ENCODE measurements at places on chromosomes 3 and 15.

GRCh38 chr3:13254028-13254951 lies 165.8 kb downstream of the NUP210 start:
- DNase-seq, result no peak

- DNase-seq, result no peak
Measured at GRCh38 chr3:56795097-56795828, 6.5 kb downstream of the ARHGEF3 start.

- no peak for DNase-seq
Measured at GRCh38 chr3:171230865-171231264, 204.3 kb upstream of the SLC2A2 start.

DNA sequence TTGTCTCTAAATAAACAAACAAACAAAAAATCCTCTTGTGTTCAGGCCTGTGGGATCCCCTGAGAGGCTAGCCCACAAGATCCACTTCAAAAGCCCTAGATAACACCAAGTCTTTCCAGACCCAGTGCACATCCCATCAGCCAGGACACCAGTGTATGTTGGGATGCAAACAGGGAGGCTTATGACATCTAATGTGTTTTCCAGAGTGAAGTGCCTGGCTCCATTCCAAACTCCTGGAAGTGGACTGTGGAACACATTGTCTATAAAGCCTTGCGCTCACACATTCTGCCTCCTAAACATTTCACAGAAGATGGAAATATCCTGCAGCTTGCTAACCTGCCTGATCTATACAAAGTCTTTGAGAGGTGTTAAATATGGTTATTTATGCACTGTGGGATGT lies 57.0 kb downstream of the MLH1 start:
- DNase-seq, result no peak

DNA sequence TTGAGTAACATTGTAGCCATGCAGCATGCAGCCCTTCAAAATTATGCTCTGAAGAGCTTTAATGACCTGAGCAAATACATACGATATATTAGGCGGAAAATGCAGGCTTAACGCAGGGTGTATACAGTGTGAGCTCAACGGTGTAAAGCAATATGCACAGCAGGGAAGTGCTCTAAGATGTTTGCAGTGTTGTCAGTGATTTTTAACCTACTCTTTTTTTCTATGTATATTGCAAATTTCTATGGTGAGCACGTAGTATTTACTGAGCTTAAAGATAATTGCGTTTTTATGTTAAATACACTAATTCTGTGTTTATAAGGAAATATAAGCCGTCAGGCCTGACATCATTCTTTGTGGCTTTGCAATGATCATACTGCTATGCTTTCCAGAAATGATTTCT lies 42.1 kb downstream of the DGKG start:
- no peak for DNase-seq

GRCh38 chr3:175612487-175613196 lies 753.5 kb downstream of the NAALADL2 start:
- DNase-seq, result no peak

- DNase-seq, result no peak
Measured at GRCh38 chr15:69421498-69421897, 7.3 kb downstream of the KIF23 start.

DNA sequence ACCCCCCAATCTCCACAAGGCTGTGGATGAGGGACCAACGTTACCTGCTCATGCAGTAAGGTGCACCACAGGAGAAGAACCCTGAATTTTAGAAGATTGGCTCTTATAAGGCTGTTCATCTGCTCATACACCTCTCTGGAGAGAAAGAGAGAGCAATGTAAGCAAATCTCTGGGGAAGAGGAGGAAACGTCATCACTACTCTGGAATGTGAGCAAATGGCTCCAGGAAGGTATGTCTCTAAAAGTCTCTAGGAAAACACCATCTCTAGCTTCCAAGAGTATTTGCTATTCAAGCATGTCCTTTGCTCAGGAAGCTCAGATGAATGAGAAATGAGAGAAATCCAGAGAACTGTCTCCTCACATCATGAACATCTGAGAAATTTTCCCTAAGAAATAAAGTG lies 235.4 kb downstream of the TBL1XR1 start:
- no peak for DNase-seq

- no peak for DNase-seq
Measured at GRCh38 chr15:66891776-66892175, 173.6 kb upstream of the SMAD3 start.

DNA sequence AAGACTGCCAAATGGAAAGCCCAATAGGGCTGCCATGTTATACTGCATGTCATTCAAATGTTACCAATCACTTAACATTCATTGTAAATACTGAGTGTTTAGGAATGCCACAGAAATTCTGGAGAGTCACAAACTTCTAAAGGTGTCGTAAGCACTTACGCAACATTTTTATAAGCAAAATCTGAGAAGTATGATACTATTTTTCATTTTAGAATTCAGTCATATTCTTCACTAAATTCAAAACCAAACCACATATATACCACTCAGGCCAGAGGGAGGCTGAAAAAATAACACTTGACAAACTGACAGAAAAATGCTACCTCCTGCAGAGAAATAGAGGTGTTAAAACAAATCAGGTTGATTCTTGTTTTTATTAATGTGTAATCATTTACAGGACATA lies 89.8 kb downstream of the THBS1 start:
- no peak for DNase-seq

- no peak for DNase-seq
Measured at GRCh38 chr15:65034719-65035118, 5.3 kb upstream of the MTFMT start.

GRCh38 chr3:179000144-179000543 lies 71.5 kb downstream of the ZMAT3 start:
- DNase-seq, result no peak

- no peak for DNase-seq
Measured at GRCh38 chr3:52147804-52148203, 6.4 kb downstream of the POC1A start.

GRCh38 chr3:122758877-122759560 lies 34.6 kb downstream of the HSPBAP1 start:
- no peak for DNase-seq

DNA sequence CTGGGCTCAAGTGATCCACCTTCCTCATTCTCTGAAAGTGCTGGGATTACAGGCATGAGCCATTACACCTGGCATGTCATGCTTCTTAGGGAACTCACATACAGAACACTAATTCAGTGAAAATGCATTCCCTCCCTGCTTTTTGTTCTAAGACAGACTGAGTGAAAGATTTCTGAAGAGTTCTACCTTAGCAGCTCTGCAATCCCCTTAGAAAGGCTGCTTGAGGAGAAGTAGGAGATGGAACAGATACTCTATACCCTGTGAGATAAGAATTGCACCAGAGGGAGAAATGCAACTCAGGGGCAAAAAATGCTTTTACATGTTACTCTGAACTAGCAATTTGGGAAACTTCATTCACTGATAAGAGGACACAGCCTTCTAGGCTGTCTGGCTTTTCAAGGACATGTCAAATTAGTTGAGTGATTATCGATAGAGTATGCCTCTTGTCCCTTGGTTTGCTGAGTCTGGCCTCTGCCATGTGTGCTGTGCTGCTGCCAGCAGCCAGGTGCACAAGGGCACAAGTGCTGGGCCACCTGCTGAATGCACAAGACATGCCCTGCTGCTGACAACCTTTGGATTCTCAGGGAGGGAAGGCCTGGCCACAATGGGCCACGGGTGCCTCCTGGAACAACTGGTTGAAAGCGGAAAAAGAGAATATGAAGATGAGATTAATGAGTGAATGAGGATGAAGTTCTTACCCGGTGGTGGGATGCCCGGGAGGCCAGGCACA lies 17.8 kb downstream of the UQCC5 start:
- no peak for DNase-seq

DNA sequence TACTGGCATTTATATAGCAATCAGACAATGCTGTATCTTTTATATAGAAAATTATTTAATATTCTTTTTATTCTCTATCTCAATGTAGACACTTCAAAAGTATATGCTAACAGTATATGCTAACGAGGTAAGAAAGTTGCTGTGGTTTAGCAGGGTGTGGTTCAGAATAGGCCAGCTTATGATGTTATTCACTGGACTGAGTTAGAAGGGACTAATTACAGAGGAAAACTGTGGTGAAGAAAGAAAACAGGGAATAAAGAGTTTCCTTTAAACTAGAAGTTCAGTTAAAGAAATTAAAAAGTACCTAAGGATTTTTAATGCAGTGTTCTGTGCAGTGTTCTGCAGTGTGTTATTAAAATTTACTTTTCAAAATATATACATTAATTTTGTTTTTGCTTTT lies 59.4 kb downstream of the MYO9A start:
- no peak for DNase-seq

- no peak for DNase-seq
Measured at GRCh38 chr3:129446926-129447325, 6.9 kb downstream of the IFT122 start.

- DNase-seq, result no peak
Measured at GRCh38 chr3:34669490-34669889, 871.1 kb downstream of the PDCD6IP start.

- no peak for DNase-seq
Measured at GRCh38 chr15:55613727-55614126, 25.6 kb upstream of the PYGO1 start.

GRCh38 chr15:93020976-93021772 lies 67.8 kb downstream of the RGMA start:
- DNase-seq, result no peak

DNA sequence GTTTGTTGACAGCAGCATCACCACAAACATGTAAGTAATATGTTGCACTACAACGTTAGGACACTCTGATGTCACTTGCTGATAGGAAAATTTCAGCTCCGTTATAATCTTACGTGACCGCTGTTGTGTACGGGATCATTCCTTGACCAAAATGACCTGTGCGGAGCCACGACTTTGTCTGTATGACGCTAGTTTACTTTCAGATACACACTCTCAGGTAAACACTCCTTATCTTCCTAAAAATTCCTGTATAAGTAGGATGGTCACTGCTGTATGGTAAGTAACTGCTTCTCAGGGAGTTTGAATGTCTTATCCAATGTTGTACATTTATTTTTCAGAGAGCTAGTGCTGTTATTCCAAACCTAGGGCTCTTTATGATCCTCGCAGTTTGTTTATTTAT lies 410.3 kb downstream of the NAALADL2 start:
- DNase-seq, result no peak

GRCh38 chr3:134361162-134361835 lies 12.9 kb downstream of the AMOTL2 start:
- DNase-seq, result no peak

- no peak for DNase-seq
Measured at GRCh38 chr3:71393093-71393492, 190.4 kb downstream of the FOXP1 start.

GRCh38 chr3:7964899-7965298 lies 536.7 kb upstream of the LMCD1 start:
- DNase-seq, result no peak

- no peak for DNase-seq
Measured at GRCh38 chr15:66184936-66185790, 68.4 kb downstream of the MEGF11 start.

- DNase-seq, result no peak
Measured at GRCh38 chr3:85594676-85595075, 635.9 kb downstream of the CADM2 start.

GRCh38 chr3:141105828-141106628 lies 54.9 kb downstream of the SPSB4 start:
- DNase-seq, result peak; percentile 53

DNA sequence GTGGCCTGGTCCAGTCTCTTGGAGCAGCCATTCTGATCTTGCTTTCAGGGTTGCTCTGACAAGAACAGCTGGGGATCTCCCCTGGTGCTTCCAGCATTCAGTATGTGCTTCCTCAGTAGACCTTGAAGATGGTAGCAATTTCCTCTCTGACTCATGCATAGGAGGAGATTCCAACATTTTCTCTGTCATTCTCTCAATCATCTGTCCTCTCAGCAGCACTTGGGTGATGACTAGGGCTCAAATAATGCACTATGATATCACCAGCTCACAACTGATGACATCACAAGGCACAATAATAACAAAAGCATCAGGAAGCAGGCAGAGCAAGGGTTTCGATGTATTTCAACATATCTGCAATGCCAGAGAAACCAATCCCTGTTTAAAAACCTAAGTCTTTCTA lies 52.7 kb downstream of the NFKBIZ start:
- DNase-seq, result no peak

GRCh38 chr15:62756326-62756994 lies 286.1 kb upstream of the TPM1 start:
- DNase-seq, result no peak

DNA sequence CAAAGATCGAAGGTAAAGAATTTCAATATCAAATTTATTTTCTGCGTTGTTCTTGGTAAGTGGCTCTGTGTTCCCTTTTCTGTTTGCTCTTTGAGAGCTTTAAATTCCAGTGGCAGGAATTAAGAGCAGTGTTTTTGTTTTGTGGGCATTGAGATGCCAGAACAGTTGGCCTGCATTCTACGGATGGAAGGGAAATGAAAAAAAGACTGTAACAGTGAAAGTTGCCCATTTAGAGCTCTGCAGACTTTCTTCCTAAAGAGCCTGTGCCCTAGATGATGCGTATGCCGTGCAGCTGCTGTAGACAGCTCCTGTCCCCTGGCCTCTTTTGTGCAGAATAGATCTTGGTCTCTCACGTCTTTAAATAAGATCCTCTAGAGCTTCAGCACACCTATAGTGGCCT lies 58.8 kb downstream of the KAT2B start:
- no peak for DNase-seq

GRCh38 chr15:64490598-64491259 lies 30.4 kb downstream of the ZNF609 start:
- DNase-seq, result no peak
